DND-41 (cell line): ENCODE measurements at places on chromosomes 16 and 17.
A peak's percentile ranks its signal among the peaks of the same experiment; 100 is the strongest.

DNA sequence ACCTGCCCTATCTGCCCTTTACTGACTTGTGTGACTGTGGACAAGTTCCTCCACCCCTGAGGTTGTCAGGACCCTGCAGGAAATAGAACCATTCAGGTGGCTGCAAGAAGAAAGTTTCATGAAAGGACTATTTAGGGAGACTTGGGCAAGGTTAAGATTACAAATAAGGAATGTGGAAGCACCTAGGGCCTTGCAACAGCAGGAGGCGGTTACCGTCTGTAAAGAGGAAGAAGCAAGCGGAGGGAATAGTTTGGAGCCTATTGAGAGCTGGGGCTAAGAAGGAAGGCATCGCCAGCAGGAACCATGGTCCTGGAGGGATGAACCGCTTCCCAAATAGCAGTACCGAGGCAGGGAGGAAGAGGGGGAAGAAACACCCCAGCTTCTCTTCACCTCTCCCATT lies 132.4 kb downstream of the PRKCB start:
- no peak for DNase-seq

DNA sequence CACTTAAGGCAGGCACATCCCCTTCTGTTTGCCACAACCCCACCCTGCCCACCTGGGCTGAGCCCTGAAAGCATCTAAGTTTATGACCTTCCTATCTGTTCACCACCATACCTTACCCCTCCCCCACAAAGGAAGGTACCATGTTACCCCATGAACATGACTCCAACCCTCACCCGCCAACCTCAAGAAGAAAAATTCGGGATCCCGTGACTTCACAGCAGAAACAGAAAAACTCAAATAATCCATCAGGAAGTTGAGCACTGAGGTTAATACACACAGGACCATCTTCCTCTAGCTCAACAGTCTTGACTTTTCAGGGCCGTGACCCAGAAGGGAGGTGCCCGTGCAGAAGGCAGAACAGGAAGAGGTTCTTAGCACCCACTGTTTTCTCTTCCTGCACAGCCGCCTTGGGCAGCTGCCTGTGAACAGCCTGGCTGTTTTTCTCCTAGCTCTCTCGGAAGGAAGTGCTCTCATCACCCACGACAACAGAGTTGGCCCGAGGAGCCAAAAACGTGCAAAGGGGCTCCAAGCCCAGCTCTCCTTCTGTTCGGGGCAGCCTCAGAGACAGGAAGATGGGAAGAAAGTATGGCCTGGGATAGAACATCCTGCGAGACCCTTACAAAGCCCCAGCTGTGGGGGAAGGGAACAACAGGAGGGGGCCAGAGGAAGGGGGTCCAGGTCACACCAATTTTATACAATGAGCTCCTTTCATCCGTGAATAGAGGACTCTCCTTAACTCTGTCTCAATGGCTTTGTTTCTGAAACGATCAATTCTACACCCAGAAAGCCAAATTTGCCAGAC lies 101.1 kb downstream of the XYLT1 start:
- DNase-seq = peak; percentile 71

DNA sequence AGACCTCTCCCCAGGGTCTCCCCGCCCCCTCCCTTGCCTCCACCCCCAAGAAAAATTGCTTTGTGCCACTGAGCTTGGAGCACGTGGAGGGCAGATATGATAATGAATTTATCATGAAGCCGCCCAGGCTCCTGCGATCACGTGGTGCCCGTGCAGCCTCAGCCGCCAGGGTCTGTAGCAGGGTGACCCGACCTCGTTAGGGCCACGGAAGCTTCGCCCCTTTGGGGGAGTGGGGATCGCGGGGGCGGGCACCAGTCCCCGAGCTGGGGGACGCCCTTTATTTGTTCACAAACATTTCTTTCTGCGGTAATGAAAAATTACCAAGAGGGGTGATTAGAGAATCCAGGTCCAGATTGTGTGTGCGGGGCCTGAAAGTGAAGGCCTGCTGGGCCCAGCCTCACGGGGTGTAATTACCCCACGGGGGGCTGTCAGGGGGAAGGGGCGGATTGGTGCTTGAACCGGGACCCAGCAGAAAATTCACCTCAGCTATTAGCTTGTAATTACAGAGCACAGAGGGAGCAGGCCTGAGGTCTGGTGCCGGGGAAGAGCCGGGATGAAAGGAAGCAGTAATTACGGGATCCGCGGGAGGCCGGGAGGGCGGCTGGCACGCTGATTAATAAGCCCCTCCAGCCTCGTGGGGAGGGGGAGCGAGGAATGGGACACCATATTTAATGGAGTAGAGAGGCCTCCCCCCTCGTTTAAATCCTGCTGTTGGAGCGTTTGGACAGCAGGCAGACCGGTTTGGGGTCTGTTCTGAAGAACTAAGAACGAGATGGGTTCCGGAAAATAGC lies 13.3 kb downstream of the GSE1 start:
- DNase-seq = no peak

DNA sequence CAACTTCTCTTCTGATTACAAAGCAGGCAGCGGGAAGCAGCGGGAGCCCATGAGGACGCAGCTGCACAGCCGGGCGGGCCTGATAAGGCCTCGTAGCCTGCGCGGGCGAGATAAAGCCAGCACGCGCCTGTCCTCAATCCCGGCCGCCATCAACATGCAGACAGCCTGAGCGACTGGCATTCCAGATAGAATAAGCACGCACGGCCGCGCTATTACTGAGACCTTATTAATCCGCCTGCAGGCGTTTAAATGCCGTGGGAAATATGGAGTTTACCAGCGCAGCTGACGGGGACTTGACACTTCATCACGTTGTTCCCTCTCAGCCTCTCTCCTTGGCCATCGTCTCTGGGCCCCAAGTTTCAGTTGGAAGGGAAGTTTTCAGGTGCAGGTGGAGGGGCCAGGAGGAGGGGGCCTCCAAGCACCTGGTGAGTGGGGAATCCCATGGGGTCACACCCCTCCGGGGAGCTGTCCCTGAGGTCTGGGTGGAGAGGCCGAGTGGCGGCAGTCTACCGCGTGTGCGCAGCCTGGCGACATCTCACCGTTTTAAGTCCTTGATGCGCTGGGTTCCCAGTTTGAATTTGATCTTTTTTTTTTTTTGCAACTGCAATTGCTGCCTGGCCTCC lies 27.3 kb upstream of the CBFA2T3 start:
- no peak for DNase-seq

- DNase-seq = no peak
These were observed 23.9 kb downstream of the PHB1 start for GRCh38 chr17:49390548-49391324.

- no peak for DNase-seq
These were observed 21.2 kb upstream of the HAS3 start for GRCh38 chr16:69084289-69084688.

GRCh38 chr16:30903596-30903995 lies 7.2 kb downstream of the CTF1 start:
- peak; percentile 70 for DNase-seq

- no peak for DNase-seq
These were observed 29.4 kb downstream of the LGALS9 start for GRCh38 chr17:27660436-27660835.

DNA sequence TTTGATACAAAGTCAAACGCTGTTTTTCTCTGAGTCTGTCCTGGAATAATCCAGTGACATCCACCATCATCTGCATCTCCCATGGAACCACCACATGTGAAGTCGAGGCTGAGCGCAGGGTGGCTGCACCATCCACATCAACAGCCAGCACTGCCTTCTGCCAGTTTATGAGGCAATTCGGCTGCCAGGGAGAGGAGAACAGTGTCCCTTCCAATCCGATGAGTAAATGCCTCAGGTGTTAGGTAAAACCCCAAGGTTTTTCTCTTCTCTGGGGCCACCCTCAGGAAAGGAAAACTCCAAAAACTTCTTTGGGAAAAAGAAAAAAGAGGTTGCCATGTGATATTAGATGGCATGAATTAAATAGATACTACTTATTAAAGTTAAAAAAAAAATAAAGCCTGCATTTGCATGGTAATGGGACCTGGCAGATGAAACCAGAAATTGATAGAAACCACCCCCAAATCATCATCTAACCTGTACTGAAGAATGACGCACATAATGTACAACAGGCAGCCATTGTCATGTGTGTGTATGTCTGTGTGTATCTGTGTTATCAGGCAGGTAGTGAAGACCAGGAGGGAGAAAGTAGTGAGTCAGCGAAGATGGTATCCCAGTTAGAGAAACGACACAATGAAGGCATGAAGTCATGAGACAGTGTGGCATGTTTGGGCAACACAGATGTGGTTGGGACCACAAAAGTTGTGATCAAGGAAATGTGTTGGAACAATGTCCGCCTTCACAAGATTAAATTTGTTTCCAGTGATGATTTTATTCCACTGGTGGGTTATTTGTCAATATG lies 478.7 kb downstream of the CDH13 start:
- DNase-seq = no peak

GRCh38 chr17:57085448-57086068 lies 512 bp downstream of the AKAP1 start:
- peak; percentile 65 for DNase-seq

- no peak for DNase-seq
These were observed 129.2 kb upstream of the TOM1L1 start for GRCh38 chr17:54771409-54771915.

GRCh38 chr17:50507871-50508572 lies at the start of gene MYCBPAP:
Gene MYCBPAP, plus strand, starts transcription at chr17:50508439. Its CDS starts 236 bp downstream, at chr17:50508675.
- DNase-seq = peak; percentile 78

DNA sequence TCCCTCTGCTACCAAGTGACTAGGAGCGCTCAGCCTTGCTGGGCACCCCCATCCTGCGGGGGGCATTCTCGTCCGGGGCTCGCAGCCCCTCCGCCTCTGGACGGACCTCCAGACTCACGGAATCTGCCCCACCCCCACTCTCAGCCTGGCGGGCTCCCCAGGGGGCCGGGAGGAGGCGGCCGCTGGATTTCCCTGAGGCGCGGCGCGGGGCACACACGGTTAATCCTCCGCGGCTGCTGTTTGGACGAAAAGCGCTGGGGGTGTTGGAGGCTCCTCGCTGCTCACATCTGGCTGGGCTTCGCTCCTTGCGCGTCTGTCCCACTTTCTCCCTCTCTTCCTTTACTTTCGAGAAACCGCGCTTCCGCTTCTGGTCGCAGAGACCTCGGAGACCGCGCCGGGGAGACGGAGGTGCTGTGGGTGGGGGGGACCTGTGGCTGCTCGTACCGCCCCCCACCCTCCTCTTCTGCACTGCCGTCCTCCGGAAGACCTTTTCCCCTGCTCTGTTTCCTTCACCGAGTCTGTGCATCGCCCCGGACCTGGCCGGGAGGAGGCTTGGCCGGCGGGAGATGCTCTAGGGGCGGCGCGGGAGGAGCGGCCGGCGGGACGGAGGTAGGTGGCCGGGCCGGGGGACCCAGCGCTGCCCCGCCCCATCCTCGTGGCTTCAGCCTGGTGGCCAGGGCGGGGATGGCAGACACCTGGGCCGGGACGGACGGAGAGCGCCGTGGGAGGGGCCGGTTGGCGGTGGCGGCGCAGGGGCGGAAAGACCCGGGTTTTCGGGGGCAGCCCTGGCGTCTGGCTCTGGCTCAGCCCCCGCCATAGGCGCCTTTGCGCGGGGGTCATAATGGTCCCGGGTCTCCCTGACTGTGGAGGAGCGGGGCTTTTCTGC lies at the start of gene C1QTNF1:
C1QTNF1 (plus strand) TSS at position 284 of the 886 bp plus-strand sequence. CDS start 19,800 bp downstream, outside the sequence.
- peak; percentile 85 for DNase-seq

GRCh38 chr17:6666077-6666521 lies 14.5 kb downstream of the C17orf100 start:
- DNase-seq = peak; percentile 54

GRCh38 chr17:27993723-27994310 lies 48.7 kb upstream of the NLK start:
- no peak for DNase-seq

- DNase-seq = no peak
These were observed 2.6 kb downstream of the LRRC59 start for GRCh38 chr17:50394711-50395110.

DNA sequence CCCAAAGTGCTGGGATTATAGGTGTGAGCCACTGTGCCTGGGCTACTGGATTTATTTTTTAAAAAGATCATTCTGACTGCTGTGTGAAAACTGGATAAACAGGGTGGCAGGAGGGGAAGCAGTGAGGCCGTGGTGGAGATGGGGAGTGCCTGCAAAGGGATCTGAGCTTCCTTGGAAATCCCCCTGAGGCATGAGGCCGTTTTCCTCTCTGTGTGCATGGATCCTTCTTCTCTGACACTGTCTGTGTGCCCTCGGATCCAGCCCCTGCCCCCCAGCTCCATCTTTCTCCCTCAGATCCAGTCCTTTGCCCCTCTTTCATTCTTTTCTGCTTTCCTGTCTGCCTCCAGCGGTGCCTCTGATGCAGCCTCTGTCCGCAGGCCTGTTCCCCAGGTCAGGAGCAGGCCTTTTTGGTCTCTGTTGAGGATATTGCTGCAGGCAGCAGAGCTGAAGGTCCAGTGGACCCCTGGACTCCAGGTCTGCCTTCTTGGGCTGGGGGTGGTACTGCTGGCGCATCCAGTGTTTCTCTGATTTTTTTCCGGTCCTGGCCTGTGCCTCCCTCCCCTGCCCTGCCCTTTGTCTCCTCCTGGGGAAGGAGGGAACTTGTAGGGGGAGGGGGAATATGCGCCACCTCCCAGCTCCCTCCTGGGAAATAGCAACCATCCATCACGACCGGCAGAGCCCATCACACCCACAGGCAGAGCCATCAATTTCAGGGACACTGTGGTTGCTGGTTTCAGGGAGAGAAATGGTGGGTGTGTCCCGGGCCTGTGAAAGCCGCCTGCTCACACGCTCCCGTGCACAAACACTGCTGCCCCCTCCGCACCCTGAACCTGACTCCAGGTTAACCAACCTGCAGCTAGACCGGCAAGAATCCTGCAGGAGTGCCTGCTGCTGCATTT lies 17.0 kb downstream of the MGAT5B start:
- no peak for DNase-seq

- peak; percentile 76 for DNase-seq
These were observed 470 bp upstream of the CDK3 start for GRCh38 chr17:76000016-76000754.

GRCh38 chr17:65064452-65065019 lies 8.0 kb upstream of the GNA13 start:
- no peak for DNase-seq

- no peak for DNase-seq
These were observed 15.9 kb downstream of the GRB7 start for GRCh38 chr17:39753514-39754160.

- DNase-seq = no peak
These were observed 242.1 kb upstream of the DYNLRB2 start for GRCh38 chr16:80298676-80299075.

- no peak for DNase-seq
These were observed 22.2 kb downstream of the CDK5RAP3 start for GRCh38 chr17:47993031-47993564.

GRCh38 chr17:17303010-17303846 lies at the start of gene NT5M:
Gene NT5M, plus strand, starts transcription at chr17:17303373. Its CDS starts 178 bp downstream, at chr17:17303551.
- peak; percentile 81 for DNase-seq

GRCh38 chr16:48317614-48318315 lies 67.4 kb downstream of the SIAH1 start:
- peak; percentile 9 for DNase-seq

- no peak for DNase-seq
These were observed 16.1 kb downstream of the PIRT start for GRCh38 chr17:10821770-10822169.

- DNase-seq = no peak
These were observed 18.9 kb downstream of the CA4 start for GRCh38 chr17:60168654-60169053.
